ENCODE measurements at places on chromosomes 4 and X. TPM values are rescaled to one million over a fixed set of nuclear protein-coding genes. Genes with fewer than 3 reads are reported as not detected.

Gene NPY2R
- total RNA-seq = not detected

Gene P2RY8
- total RNA-seq = 139 TPM

Gene FHDC1
- total RNA-seq = 0.03 TPM

Gene TMEM47
- total RNA-seq = not detected

Gene ERAS
- total RNA-seq = not detected

Gene SLC35A2
- total RNA-seq = 21.8 TPM

Gene TAF7L
- total RNA-seq = not detected

Gene TASL
- 0.41 TPM for total RNA-seq

Gene CXCL9
- not detected for total RNA-seq

Gene MAGEC3
- not detected for total RNA-seq

Data from CD4-positive, alpha-beta T cell (primary cell).